ENCODE measurements at places on chromosomes 5 and 9.

DNA sequence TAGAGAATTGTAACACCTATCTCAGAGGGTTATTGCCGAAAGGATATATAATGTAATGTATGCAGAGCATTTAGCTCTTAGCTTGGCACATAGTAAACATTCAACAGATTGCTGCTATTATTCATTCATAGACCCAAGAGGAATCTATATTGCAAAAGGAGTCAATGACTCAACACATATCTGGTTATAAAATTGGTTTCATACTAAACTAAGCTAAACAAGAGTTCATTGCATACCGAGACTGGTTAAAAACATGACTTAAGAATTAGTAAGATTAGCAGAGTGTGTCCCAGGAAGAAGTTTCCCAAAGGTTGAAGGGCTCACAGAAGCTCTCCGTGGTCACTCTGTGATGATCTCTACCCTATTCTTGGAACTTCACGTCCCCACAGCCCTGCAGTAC lies 339.6 kb upstream of the CCNH start:
- no peak overlapping the region for H3K27ac ChIP-seq
- H3K4me3 ChIP-seq, result no peak overlapping the region
- no peak for DNase-seq
- H3K27me3 ChIP-seq, result no peaks in the 10 kb centered on the region
- no peaks in the 10 kb centered on the region for H3K36me3 ChIP-seq

GRCh38 chr9:134546246-134546731 lies 95.3 kb upstream of the COL5A1 start:
- peak overlapping the region; percentile 57 for H3K4me3 ChIP-seq
- no peak for DNase-seq
- H3K36me3 ChIP-seq, result no peaks in the 10 kb centered on the region
- peaks cover 6% of the 10 kb centered on the region for H3K4me1 ChIP-seq

DNA sequence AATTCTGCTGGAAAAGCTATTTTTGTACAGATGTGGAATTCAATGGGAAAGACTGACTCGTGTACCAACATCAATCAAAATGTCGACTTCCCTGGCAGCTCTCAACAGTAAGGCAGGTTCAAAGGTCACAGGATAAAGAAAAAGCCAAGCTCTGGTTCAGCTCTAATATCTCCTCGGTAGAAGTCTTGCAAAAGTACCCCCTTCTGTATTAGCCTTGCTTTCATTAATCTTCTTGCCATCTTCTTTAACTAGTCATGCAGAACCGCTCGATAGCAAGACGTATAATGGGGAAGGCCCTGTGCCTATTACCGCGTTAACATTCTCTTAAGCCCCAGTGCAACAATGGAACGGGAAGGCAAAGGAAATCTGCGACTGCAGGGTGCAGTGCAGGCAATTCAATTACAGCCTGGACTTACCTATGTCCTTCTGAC lies 201.2 kb downstream of the GAPVD1 start:
- no peak overlapping the region for H3K4me3 ChIP-seq
- no peaks in the 10 kb centered on the region for H3K4me1 ChIP-seq
- no peaks in the 10 kb centered on the region for H3K27me3 ChIP-seq
- peaks cover 7% of the 10 kb centered on the region for H3K36me3 ChIP-seq
- no peak for DNase-seq

GRCh38 chr9:129125478-129125877 lies 14.3 kb downstream of the PTPA start:
- no peak for DNase-seq
- H3K4me3 ChIP-seq, result no peak overlapping the region
